ENCODE measurements at places on chromosomes 7 and 10.

- H3K4me3 ChIP-seq, result no peak overlapping the region
- peaks cover 8% of the 10 kb centered on the region for H3K27me3 ChIP-seq
- no peak overlapping the region for H3K27ac ChIP-seq
These were observed 451.7 kb upstream of the ZMIZ1 start for GRCh38 chr10:78617115-78617514.

GRCh38 chr7:4191046-4191445 lies 491.0 kb upstream of the FOXK1 start:
- H3K4me3 ChIP-seq, result no peak overlapping the region
- no peaks in the 10 kb centered on the region for H3K27me3 ChIP-seq
- no peaks in the 10 kb centered on the region for H3K36me3 ChIP-seq
- DNase-seq, result no peak

DNA sequence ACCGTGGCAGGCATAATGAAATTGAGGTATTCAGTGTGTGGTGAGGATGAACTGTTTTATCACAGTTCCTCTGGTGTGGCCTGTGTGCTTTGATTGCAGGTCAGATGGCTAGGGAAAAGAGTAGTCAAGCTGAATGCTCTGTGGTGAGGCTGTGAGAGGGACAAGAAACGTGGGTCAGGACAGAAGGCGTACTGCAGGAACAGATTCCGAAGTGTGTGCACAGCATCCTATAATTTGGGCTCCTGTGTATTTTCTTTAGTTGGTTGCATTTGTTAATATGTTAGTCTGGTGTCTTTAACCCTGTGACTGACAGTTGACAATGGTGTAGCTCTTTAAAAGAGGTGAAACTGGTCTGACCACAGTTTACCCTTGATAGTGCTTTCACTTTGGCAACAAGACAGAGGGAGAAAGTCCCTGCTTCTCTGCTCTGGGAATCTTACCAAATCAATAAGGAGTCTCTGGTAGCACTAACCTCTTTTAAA lies 76.5 kb downstream of the AUTS2 start:
- no peak for DNase-seq
- no peaks in the 10 kb centered on the region for H3K27me3 ChIP-seq
- H3K27ac ChIP-seq, result no peak overlapping the region

DNA sequence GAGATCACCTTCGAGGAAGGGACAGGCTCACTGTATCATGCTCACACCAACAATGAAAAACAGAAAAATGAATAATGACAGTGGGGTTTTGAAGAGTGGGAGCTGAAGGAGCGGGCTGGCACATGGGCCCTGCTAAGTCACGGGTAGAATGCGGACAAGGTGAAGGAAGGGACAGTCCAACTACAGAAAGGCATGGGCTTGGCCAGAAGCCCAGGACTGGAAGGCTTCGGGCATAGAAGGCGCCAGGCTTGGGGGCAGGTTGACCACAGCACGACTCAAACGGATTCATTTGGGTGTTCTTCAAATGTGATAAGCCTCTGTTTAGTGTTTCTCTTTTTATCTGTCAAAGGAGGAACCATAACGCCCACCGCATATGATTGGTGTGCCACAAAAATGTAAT lies 509.5 kb downstream of the CCSER2 start:
- no peaks in the 10 kb centered on the region for H3K36me3 ChIP-seq
- H3K27ac ChIP-seq, result no peak overlapping the region
- no peaks in the 10 kb centered on the region for H3K4me1 ChIP-seq

DNA sequence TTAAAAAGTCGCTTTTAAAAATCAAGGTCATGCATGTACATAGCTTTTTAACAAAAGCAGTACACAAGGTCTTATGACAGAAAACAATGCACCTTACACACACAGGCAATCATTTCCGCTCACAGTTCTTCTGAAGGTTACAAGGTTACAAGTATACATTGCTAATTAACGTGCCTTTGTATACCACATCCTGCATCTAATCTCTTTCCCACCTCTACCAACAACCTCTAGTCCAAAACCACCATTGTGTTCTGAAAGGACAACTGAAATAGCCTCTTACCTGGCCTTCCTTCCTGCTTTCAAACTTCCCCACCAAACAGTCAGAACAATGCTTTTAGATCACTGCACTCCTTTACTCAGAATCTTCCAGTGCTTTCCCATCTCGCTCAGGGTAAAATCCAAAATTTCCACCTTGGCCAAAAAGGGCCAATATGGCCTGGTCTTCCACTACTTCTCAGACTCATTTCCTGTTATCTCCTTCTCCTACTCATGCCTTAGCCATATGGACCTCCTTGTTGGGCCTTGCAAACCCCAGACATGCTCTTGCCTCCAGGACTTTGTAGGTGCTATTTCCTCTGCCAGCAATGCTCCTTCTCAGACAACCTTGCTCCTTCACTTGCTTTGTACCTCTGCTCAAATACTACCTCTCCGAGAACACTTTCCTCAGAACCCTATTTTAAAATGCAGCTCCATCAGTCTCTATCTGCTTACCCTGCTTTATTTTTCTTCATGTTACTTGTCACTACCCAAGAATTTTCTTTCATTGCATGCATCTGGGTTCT lies 205.4 kb downstream of the DNAJC1 start:
- H3K4me1 ChIP-seq, result no peaks in the 10 kb centered on the region
- no peaks in the 10 kb centered on the region for H3K36me3 ChIP-seq
- no peak overlapping the region for H3K27ac ChIP-seq
- DNase-seq, result no peak

DNA sequence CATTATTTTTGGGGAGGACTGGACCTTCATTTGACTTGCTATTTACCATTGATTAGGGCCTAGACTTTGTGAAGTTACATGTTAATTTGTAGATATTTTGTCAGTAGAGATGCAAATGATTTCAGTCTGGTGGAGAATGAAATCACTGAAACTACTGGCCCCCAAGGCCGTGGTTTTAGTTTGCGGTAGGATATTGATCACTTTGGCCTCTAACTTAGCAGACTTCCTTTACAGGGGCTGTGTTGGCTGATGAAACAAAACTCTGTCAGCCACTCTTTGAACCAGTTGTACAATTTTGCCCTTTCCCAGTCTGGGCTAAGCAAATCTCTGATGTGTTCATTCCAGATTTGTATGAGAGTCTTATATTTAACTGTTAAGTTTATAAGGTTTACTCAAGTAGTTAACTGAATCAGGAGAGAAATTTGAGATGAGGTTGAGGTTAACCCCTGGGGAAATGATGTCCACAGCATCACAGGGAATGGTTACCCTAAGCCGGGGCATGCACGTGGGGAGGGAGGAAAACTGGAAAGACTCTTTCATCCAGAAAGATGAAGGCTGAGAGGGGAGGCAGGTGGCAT lies 105.7 kb upstream of the INSIG1 start:
- no peak overlapping the region for H3K4me3 ChIP-seq
- no peaks in the 10 kb centered on the region for H3K36me3 ChIP-seq
- peaks cover 43% of the 10 kb centered on the region for H3K27me3 ChIP-seq
- no peak for DNase-seq

GRCh38 chr7:37796138-37796775 lies 52.1 kb upstream of the NME8 start:
- no peaks in the 10 kb centered on the region for H3K36me3 ChIP-seq
- no peaks in the 10 kb centered on the region for H3K4me1 ChIP-seq
- no peak for DNase-seq
- H3K27me3 ChIP-seq, result no peaks in the 10 kb centered on the region
- no peak overlapping the region for H3K4me3 ChIP-seq

DNA sequence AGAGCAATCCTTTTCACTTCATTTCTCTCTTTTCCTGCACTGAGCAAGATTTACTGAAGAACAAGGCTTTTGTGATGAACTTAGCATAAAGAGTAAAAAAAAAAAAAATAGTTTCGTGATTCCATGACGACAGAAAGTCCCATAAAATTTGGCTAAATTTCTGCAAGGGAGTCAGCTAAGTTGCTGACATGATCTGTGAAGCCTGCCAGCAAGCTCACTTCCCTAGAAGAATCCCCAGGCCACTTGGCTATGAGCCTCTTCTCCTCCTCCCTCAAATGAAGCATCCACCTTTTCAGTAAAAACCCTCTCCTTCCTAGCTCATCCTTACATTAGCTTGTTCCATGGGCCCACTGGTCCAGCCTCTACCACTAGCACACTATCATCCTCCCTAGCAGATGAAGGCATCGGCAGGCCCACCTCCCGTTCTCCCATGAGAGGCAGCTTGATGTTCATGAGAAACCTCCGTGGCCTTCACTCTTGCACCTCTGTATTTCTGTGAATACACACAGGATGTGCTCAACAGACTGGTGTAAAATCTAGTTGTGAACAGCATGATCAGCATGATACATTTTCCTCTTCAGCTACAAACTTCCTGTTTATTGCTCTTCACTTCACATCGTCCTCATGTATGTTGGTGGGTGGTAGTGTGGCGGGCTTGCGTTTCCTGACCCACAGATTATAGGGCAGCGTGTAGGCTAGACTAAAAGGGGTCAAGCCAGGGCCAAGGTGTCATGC lies 30.9 kb downstream of the GIMAP8 start:
- peaks cover 1% of the 10 kb centered on the region for H3K27me3 ChIP-seq
- no peak overlapping the region for H3K27ac ChIP-seq
- no peak for DNase-seq
- no peaks in the 10 kb centered on the region for H3K36me3 ChIP-seq
- H3K4me1 ChIP-seq, result no peaks in the 10 kb centered on the region

GRCh38 chr10:73307203-73307800 lies 51.4 kb downstream of the CFAP70 start:
- H3K27ac ChIP-seq, result no peak overlapping the region
- H3K36me3 ChIP-seq, result no peaks in the 10 kb centered on the region
- no peaks in the 10 kb centered on the region for H3K4me1 ChIP-seq
- no peaks in the 10 kb centered on the region for H3K27me3 ChIP-seq
- DNase-seq, result no peak
- no peak overlapping the region for H3K4me3 ChIP-seq

- H3K27me3 ChIP-seq, result peaks cover 2% of the 10 kb centered on the region
- H3K36me3 ChIP-seq, result no peaks in the 10 kb centered on the region
- no peaks in the 10 kb centered on the region for H3K4me1 ChIP-seq
- H3K27ac ChIP-seq, result no peak overlapping the region
- no peak overlapping the region for H3K4me3 ChIP-seq
These were observed 51.1 kb upstream of the PODXL start for GRCh38 chr7:131607291-131608115.

DNA sequence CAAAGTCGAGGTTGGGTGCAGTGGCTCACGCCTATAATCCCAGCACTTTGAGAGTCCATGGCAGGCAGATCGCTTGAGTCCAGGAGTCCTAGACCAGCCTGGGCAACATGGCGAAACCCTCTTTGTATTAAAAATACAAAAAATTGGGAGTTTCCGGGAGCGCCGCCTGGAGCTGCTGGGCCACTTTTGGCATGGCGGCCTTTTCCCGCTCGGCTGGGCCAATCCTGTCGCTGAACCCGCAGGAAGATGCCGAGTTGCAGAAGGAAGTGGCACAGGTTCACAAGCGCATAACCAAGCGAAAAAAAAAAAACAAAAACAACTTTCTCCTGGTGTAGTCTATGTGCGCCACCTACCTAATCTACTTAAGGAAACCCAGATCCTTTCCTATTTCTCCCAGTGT lies 30.9 kb upstream of the MTPAP start:
- H3K27ac ChIP-seq, result no peak overlapping the region
- peaks cover 16% of the 10 kb centered on the region for H3K27me3 ChIP-seq
- no peaks in the 10 kb centered on the region for H3K36me3 ChIP-seq
- H3K4me1 ChIP-seq, result 0 out of 2 replicates have a peak, but pooled peaks cover 6% of the 10 kb centered on the region
- no peak overlapping the region for H3K4me3 ChIP-seq
